ENCODE measurements at places on chromosomes 13 and 19. TPM values are rescaled to one million over a fixed set of nuclear protein-coding genes. Genes with fewer than 3 reads are reported as not detected.
A peak's percentile ranks its signal among the peaks of the same experiment; 100 is the strongest.

- H3K36me3 ChIP-seq = no peaks in the 10 kb centered on the region
- H3K27me3 ChIP-seq = no peaks in the 10 kb centered on the region
- peak overlapping the region; percentile 40 for H3K27ac ChIP-seq
Observed at GRCh38 chr13:74289861-74290773, 155.9 kb upstream of the KLF12 start.

KLF1 gene
- not detected for total RNA-seq

- H3K27ac ChIP-seq = peak overlapping the region; percentile 62
- no peak overlapping the region for H3K4me3 ChIP-seq
- H3K4me1 ChIP-seq = no peaks in the 10 kb centered on the region
- DNase-seq = peak; percentile 69
Observed at GRCh38 chr13:98565726-98566565, 11.0 kb downstream of the STK24 start.

NKG7 gene
- 6.7 TPM for total RNA-seq

DNA sequence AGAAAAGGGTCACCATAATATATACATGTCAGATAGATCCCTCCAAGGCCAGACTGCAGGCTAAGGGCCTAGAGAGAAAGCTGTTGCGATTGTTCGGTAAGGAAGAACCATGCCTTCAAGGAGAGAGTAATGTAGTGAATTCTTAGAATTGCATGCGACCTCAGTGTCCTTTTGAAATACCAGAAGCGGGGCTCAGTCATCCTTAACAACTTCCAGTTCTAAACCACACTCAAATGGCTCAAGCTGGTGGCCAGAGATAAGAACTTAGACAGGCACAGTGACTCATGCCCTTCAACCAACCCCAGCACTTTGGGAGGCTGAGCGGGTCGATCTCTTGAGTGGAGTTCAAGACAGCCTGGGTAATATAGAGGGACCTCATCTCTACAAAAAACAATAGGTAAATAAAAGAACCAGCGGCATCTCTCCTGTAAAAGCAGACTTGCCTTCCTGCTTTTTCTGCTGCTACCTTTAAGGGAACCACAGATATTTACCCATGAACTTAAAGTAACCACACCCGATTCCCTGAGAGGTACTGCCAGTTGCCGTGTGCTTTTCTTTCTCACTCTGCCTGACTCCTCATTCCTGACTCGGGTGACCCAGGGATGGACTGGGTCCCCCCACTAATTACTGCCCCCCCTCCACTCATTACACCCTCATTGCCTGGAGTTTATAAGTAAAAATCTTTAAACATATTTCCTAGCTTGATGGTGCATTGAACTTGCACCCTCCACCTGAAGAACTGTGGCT lies 15.4 kb upstream of the SIGLEC6 start:
- H3K27me3 ChIP-seq = no peaks in the 10 kb centered on the region
- H3K27ac ChIP-seq = no peak overlapping the region
- DNase-seq = no peak
- no peaks in the 10 kb centered on the region for H3K4me1 ChIP-seq
- no peaks in the 10 kb centered on the region for H3K36me3 ChIP-seq
- no peak overlapping the region for H3K4me3 ChIP-seq

GRCh38 chr13:94329754-94330551 lies 149.5 kb downstream of the DCT start:
- H3K36me3 ChIP-seq = no peaks in the 10 kb centered on the region
- H3K4me3 ChIP-seq = no peak overlapping the region
- H3K4me1 ChIP-seq = peaks cover 3% of the 10 kb centered on the region
- no peak for DNase-seq
- H3K27ac ChIP-seq = no peak overlapping the region
- no peaks in the 10 kb centered on the region for H3K27me3 ChIP-seq

ZNF837 gene
- 1.8 TPM for total RNA-seq

GRCh38 chr19:19067276-19068072 lies 3.7 kb downstream of the SLC25A42 start:
- DNase-seq = no peak
- no peak overlapping the region for H3K4me3 ChIP-seq
- H3K36me3 ChIP-seq = no peaks in the 10 kb centered on the region
- no peaks in the 10 kb centered on the region for H3K27me3 ChIP-seq

DNA sequence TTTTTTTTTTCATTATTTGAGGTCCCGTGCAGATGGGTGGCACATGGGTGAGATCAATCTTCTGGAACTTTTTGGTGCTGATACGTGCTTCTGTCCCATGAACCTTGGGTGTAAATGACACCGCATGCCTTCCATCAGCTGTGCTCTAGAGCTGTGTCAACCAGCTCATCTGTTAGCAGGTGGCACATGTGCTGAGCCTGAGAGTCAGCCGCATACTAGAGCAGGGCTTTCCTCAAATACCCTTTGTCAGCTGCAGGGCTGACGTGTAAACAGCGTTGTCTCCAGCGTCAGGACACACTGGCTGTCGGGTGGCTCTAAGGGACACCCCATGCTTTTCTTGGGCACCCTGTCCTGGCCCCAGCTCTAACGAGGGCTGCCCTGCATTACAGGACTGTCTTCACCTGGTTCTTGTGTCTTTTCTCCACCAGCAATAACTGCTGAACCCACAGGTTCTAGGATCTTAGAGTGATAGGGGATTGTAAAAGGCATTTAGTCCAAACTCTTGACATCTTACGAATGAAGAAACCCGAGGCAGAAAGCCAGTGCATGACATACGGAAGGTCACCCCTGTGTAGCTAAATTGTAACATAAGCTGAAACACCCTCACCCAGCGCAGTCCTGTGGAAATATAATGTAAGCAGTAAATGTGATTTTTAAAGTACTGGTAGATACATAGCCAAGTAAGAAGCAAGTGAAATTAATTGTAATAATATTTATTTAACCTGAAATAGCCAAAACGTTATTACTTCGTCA lies 119.5 kb downstream of the LRCH1 start:
- no peaks in the 10 kb centered on the region for H3K27me3 ChIP-seq
- no peak overlapping the region for H3K27ac ChIP-seq
- H3K4me3 ChIP-seq = no peak overlapping the region

DNA sequence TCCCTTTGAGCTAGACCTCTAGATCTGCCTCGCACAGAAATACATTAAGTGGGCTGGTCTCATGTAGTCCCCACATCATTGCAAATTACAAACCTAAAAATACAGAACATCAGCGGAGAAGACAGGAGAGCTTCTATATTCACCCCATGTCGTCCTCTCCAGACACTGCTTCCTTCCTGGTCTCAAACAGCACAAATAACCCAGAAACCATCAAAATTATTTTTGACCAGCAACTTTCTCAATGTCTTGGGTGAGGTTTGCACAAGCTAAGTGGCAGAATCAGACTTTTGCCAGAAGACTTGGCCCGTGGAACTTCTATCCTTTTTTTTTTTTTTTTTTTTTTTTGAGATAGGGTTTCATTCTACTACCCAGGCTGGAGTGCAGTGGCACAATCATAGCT lies 28.2 kb downstream of the CLEC17A start:
- H3K4me3 ChIP-seq = no peak overlapping the region
- H3K4me1 ChIP-seq = no peaks in the 10 kb centered on the region

CEACAM3 gene
- total RNA-seq = 0.39 TPM

- no peak for DNase-seq
- H3K27ac ChIP-seq = no peak overlapping the region
- H3K36me3 ChIP-seq = no peaks in the 10 kb centered on the region
- no peak overlapping the region for H3K4me3 ChIP-seq
- no peaks in the 10 kb centered on the region for H3K27me3 ChIP-seq
Observed at GRCh38 chr13:31067416-31068118, 94.1 kb downstream of the HSPH1 start.

- DNase-seq = peak; percentile 41
- H3K36me3 ChIP-seq = no peaks in the 10 kb centered on the region
- H3K4me1 ChIP-seq = no peaks in the 10 kb centered on the region
Observed at GRCh38 chr13:80463673-80464352, 122.9 kb upstream of the SPRY2 start.

RNF225 gene
- total RNA-seq = not detected
